Activated CD4-positive, alpha-beta memory T cell treated with anti-CD3 and anti-CD28 coated beads, Interleukin-2, amount 10 ng/mL, durations not matched to agents 7 days and 5 days (primary cell): ENCODE measurements at places on chromosomes 7 and 10. TPM values are rescaled to one million over a fixed set of nuclear protein-coding genes. Genes with fewer than 3 reads are reported as not detected.

Gene ZNF487
- 6.1 TPM for total RNA-seq

Gene HABP2
- total RNA-seq = not detected

Gene BMPER
- not detected for total RNA-seq

Gene KRIT1
- total RNA-seq = 39.5 TPM

DNA sequence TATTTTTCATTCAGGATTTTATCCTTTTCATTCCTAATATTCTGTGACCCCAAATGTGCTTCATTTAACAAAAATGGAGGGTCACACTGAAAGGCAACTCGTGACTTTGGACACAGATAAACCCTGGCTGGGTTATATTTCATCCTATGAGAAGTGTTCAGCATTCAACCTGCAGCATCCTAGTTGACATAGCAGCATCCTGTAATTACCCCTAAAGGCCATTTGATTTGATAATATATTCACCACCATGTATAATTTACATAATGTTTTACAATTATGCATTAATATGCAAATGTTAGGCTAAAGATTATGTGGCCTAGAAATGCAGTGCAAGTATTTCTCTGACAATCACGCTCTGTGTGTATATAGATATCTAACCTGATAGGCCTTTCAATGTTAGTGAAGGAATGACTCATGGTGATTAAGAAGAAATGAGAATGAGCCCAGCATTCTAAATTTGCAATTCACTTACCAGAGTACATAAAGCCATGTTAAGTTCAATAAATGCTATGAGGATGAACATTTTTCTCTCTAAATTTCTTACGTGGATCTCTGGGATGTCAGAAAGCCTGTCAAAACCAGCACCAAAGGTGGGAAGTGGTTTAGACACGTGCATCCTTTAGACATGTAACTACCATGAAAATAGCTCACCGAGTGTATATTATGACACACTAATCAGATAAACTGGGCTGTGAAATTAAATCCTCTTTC lies 337.7 kb upstream of the AOAH start:
- H3K27me3 ChIP-seq = no peaks in the 10 kb centered on the region
- H3K27ac ChIP-seq = no peak overlapping the region
- no peak overlapping the region for H3K4me3 ChIP-seq
- no peak for DNase-seq
